ENCODE measurements at places on chromosomes 3 and 15.

DNA sequence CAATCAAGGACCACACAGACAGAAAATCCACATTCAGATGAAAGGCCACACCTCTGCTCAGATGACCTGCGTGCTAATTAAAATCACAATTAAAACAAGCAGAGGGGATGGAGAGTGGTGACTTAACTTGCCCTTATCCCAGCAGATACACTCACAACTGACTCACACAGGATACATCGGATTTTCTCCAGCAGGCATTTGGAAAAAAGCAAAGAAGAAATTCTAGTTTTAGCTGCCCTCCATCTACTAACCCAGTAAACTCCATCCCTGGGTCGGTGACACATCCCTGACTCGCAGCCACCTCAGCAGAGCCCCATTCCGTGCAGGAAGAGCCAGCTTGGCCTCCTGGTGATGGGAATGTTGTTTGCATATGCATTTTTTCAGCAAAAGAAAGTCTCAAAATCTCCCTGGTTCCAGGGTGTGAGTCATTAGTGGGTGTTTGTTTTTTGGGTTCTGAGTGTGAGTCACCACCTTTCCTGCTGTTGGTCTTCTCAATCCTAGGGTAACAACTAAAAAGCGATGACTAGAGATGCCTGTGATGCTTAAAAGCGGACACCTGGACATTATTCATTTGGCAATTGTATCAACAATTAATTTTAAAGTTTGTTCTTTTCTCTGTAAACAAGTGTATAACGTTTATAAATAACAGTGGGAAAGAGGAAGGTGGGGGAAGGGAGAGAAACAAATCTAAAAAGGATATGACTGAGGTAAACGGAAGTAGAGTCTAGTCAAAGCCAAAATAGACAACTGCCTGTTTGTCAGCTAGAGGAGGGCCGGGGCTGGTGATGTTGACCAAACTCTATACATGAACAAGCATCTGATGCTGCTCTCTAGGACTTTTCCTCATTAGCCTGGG lies 49.8 kb upstream of the SLC4A7 start:
- DNase-seq: peak; percentile 67

GRCh38 chr3:107008213-107008612 lies 369.0 kb upstream of the CCDC54 start:
- no peak for DNase-seq

DNA sequence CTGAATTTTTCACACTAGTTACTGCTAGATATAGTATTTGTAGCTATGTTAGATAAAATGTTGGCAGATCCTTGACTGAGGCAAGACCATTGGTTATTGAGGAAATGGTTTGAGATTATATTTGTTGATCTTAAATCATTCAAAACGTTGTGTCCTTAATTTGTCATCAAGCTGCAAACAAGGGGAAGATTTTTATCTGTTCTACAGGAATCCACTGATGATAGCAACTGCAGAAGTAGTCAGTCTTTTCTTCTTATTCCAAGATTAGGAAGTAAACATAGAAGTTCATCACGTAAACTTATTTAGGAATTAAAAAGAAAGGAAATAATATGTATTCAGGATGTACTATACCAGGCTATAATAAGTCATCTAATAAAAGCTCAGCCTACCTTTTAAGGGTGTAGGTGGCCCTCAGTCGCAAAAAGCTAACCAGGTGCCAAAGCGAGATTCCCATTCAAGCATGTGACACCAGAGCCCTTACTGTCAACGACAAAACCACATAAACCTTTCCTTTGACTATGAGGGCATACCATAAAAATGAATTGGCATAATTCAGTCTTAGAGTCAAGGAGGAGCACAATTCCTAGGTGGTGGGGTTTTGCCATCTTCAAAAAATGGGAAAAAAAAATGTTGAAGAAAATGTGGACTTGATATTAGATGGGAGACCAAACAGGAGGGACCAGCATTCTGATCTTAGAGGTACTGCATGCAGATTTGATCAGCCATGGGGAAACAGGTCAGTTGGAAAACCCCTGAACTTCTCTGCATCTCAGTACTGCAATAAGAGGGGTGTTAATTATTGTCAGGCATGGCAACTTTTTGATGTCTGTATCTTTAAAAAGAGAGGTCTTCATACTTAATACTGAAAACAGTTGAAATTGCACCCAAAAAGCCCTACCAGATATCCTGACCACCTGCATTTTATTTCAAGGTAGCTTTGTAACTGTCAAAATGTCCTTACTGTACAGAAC lies 212.5 kb upstream of the UBE2E1 start:
- DNase-seq: no peak

GRCh38 chr15:35545316-35545823 lies 595 bp downstream of the DPH6 start:
- DNase-seq: no peak
